NCI-H1092 treated with DMSO at 0.1 percent for 48 hours (cell line): ENCODE measurements at places on chromosomes 7 and 10.
A peak's percentile ranks its signal among the peaks of the same experiment; 100 is the strongest.

GRCh38 chr10:88386821-88387773 lies 196.0 kb downstream of the RNLS start:
- no peak for DNase-seq

DNA sequence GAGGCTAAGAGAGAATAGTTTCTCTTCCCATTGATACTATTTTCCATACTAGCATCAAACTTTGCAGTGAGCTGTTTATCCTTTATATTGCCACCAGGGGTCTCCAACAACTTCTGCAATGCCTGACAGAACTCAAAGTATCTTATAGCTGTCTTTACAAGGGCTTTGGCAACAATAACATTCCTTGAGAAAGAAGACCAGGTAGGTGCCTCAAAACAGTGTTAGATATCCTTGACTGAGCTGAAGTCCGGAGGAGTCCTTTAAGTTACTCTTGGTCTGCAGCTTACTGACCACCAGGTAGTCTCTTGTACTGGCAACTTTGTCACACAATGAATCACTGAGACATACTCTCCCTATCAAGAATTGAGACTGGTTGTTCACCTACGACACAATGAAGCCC lies 30.0 kb upstream of the TES start:
- peak; percentile 36 for DNase-seq

DNA sequence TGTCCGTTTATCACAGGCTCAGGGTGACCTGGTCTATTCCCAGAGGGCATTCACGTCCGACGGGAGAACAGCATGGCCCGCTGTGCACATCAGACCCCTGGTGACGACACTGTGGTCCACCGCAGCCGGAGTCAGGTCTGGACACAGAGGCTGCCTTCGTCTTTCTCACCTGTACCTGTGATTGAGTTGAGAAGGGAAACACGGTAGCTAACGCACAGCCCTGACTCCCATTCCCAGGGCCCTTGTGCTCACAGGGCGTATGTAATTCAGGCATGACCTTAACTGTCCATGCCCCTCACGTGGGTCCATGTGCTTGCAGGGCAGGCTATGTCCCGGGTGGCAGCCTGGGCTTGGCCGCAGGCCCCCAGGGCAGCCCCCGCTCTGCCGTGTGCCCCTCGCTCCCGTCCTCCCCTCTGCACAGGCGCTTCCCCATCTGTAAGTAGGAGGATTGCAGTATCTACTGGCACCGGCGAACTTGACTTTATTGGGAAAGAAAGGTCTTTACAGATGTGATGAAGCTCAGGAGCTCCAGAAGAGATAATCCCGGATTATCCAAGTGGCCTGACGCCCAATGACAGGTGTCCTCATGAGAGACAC lies 221.3 kb upstream of the TCERG1L start:
- no peak for DNase-seq

DNA sequence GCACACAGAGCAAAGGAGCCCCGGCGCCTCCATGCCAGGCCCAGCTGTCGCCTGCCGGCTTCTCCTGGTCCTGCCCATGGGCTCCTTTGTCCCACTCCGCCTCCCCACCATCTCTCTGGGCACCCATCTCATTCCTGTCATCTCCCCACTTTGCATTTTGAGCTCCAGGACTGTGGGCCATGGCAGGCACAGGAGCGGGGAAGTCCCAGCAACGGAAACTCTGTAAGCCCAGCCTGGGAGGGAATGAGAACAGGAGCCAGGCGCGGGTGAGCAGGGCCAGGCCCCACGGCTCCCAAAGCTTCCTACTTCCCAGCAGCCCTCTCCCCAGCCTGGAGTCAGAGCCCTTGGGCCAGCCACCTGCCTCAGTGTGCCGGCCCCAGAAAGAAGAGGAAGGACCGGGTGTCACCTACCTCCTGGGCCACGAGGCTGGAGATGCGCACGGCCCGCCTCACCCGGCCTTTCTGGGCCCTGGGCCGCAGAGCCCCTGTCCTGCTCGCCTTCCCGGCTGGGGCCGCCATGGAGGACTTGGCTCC lies 23.1 kb downstream of the KCNH2 start:
- DNase-seq: no peak

- no peak for DNase-seq
Measured at GRCh38 chr10:21969326-21970287, 33.9 kb downstream of the DNAJC1 start.

DNA sequence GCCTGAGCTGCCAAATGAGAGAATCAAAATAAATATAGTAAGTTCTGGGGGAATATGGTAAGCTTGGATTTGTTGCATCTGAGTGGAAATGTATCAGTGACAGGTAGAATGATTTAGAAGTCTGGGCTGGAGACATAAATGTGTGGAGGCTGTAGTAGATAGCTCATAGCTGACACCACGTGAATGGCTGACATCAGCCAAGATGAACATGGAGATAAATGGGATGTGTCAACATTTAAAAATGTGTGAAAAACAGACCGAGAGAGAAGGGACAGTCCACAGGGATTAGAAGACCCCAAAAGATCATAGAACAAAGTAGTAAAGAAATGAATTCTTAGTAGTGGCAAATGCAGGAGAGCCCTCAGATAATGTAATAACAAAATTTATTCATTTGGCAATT lies 40.9 kb downstream of the NAMPT start:
- DNase-seq: no peak

- DNase-seq: no peak
Measured at GRCh38 chr10:11898372-11899066, 75.4 kb downstream of the PROSER2 start.

DNA sequence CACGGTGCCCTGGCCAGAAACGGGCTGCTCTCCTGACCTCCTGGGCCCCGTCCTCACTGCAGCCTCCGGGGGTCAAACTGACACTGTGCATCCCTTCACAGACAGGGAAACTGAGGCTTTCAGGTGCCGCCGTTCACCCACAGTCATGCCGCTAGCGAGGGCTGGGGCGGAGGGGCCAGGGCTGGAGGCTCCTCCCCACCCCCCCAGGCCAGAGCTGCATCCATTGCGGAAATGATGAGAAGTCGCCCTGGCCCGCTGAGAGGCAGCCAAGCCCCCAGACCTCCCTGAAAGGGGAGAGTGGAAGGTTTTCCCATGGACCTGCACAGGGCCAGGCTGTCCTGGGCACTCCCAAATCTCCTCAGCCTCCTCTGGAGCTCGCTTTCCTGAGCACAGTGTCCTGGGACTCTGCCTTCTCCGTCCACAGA lies 16.5 kb upstream of the INPP5A start:
- DNase-seq: no peak

DNA sequence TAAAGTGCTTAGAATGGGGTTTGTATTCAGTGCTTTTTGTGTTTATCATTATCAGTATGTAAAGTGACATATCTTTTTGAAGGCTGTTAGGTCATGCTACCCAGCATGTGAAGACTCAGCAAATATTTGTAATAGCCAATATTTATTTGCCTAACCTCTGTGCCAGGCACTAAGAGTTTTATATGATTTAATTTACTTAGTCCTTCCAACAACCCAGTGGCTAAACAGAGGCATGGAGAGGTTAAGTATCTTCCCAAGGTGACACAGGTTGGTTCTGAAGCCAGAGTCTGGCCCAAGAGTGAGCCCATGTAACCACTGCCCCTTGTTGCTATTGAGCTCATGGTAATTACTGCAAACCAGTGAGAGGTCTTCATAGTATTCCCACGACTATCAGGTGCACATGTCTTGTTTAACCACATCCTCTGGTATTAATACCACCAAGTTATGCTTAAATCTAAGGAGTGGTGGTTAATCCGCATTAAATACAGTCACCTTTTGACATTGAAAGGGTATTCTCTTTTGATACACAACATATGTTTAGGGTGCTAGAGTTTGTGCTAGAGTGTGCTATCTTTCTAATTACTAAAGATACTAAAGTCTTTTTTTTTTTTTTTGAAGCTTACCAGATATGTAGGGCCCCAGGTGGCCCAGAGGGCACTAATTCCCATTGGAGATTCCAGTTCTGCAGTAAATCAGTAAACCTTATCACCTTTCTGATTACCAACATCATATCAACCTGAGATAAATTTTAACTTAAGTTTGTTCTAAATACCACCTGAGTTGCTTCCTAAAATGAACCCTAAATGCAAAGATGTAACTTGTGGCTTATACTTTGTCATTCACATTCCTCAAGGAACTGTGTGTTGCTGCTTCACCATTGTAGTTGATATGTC lies 2.9 kb downstream of the ADD3 start:
- DNase-seq: no peak

GRCh38 chr10:18610517-18610916 lies 40.9 kb downstream of the NSUN6 start:
- DNase-seq: no peak

GRCh38 chr10:68099736-68100135 lies 9.6 kb upstream of the MYPN start:
- DNase-seq: no peak

GRCh38 chr7:74044366-74045350 lies 16.7 kb downstream of the ELN start:
- DNase-seq: no peak

- no peak for DNase-seq
Measured at GRCh38 chr7:46080595-46081159, 159.6 kb upstream of the IGFBP3 start.

DNA sequence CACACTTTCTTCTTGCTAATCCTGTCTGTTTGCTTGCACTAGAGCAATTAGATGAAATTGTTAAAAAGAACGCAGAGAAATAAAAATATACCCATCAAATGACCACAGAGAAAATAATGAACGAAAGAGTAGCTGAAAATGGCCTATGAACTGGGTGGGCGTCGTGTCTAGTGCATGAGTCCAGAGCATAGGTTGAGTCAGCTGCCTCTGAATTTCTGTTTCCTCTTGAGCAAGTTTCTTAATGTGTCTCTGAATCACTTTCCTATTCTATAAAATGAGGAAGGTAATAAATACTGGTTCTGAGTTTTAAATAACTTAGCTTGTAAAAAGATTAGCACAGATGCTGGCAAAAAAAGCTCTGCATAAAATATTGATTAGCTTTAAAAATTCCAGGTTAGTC lies 75.0 kb downstream of the POM121L12 start:
- no peak for DNase-seq

DNA sequence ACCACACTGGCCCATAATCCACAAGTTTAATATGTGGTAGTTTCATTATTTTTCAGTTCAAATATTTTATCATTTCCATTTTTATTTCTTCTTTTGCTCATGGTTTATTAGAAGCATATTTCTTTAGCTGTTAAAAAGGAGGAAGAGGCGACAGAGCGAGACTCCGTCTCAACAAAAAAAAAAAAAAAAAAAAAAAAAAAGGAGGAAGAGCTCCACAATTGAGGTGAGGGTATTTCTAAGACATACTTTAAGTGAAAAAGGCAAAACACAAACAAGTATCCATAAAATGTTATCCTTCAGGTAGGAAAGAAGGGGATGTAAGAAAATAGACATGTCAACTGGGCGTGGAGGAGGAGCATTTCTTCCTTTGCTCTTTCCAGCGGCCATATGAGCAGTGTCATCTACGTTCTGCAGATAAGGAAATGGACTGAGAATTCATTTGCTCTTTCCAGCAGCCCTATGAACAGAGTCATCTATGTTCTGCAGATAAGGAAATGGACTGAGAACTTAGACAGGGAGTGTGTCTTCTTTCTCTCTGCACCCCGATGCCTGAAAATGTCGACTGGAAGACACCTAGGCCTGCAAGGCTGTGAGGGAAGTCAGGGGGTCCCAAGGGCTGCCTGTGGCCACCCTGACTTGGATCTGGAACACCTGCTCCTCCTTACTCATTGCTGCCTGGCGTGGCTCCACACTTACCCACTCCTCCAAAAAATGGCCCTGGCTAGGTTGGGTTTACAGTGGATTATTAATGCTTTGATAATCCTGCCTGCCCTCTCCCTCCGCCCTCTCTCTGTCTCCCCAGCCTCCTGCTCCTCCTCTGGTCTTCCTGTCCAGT lies 18.9 kb upstream of the RAMP3 start:
- DNase-seq: no peak
